ENCODE measurements at places on chromosomes 1 and 21.

- peak; percentile 69 for DNase-seq
Observed at GRCh38 chr1:13860031-13860430, 160.0 kb downstream of the PRDM2 start.

GRCh38 chr1:76035053-76035452 is 39.5 kb upstream of the ST6GALNAC3 start:
- DNase-seq, result peak; percentile 37

DNA sequence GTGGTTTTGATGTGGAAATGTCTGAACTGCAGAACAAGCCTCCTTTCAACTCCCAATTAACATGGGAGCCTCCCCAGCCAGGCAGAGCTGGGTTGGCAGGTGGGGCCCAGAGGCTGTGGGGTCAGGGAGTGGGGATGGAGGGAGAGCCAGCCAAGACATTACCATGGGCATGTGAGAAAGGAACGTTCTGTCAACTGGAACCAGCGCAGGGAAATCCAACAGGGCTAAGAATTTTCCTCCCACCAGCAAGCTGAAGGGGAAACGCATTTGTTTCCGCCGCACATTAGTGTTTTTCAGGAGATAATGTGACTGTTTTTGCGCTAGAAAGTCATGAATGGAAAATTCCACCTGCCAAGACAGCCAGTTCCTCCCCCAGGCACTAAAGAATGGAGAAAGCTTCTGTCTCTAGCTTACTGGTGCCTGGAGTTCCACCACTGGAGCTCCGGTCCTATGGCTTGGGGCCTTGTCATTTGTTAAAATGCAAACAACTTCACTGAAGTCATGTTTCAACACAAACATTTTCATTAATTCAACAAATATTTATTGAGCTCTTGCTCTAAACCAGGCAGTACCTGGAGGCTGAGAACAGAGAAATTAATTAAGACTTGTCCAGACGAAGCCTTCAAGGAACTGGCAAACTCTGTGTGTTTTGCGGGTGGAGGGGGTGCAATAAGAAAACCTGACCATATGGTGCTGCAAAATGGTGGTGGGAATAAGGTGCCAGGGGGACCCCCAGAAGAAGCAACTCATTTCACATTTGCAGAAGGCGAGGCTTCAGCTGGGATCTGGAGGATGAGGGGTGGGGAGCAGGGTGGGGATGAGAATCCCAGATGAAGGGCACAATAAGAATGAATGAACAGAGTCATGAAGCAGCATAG is 305.1 kb downstream of the MATN1 start:
- peak; percentile 45 for DNase-seq

- DNase-seq, result no peak
Observed at GRCh38 chr1:5707566-5708345, 284.5 kb downstream of the NPHP4 start.

DNA sequence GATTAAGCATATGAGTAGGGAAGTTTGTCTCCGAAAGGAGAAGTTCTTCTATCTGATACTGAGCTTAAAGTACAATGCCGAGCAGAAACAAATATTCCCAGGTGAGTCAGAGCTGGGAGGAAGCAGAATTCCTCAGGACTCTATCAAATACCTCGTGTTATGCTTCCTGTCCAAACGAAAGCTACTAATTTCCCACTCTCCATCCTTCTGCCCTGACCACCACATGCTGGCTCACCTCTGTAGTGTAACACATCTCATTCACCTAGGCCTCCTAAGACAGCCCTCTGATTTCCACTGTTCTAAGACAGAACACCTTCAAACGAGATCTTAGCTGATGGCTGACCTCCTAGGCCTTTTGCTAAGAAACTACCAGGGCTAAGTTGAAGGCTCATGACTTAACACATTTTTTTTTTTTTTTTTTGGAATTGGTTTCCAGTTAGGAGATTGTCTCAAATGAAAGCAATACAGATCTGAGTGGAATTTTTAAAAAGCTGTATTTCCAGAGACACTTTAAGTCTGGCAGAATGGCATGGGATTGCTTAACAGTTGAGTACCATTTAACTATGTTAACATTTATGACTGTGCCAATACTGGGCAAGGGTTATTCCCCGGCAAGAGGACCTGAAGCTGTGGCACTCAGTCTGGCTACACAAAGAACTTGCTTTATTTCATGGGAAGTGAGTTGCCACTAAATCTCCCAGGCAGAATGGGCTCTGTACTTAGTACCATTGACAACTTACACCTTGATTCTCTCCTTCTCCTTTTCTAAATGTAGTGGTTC is 583.4 kb downstream of the DPYD start:
- no peak for DNase-seq

DNA sequence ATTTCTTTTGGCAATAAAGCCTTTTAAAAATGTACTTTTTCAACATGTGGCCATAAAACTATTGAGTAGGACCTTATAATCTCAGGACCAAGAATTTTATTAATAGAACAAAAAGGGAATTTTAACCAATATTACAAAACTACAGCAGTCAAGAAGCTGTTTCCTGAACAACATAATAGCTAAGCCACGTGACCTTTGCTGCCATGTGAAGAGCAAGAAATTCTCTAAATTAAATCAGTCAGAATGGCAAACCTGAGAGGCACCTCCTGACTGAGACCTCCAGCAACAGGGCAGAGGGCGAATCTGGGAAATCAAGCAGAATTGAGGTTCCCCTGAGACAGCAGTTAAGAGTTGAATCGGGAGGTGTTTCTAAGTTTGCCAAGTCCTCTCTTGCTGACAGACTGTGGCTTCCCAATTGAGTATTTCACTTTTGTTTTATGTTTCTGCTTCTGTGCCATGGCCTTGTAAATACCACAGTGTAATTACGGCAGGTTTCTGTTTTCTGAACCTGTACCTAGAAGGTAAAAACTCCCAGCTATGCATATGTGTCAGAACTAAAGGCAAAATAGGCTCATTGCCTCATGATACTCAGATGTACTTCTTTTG is 358.4 kb downstream of the NTNG1 start:
- no peak for DNase-seq

- peak; percentile 5 for DNase-seq
Observed at GRCh38 chr1:186618401-186619170, 61.6 kb downstream of the PTGS2 start.

DNA sequence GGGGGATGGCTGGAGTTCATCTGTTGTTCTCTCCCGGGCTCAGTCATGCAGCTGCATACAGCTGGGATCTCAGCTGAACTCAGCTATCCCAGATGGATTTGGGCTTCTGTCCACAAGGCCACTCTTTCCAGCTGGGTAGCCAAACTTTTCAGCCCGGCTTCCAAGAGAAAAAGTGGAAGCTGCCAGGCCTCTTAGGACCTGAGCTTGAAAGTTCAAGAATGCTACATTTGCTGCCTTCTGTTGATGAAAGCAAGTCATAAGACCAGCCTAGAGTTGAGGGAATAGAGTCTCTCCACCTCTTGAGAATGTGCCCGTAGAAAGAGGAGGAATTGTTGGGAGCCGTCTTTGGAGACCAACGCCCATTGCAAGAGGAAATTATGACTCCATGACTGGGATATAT is 95.3 kb downstream of the C1orf21 start:
- no peak for DNase-seq

DNA sequence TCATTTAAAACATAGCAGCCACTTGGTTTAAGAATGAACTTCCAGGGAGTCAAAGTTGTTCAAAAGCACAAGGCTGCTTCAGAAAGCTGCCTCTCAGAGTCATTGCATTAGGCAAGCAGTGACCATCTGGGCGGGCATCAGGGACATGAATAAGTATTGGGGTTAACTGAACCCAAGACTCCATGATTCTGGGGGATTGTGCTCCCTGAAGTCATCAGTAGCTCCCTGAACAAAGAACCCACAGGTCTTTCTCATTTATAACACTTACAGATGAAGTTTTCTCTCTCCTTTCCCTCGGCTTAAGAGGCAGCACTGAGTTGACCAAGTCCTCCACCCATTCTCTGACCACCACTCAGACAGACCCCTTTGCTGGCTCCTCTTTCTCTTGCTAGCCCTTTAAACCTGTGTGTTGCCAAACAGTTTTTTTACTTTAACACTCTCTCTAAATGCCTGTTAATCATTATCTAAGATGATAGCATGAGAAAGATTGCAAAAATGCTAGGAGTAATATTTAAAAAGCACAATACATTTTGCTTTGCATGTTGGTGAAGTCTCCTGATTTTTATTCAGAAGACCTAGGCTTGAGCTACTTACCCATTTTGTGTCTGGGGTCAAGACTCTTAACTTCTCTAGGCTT is 77.0 kb upstream of the ARHGAP29 start:
- no peak for DNase-seq

DNA sequence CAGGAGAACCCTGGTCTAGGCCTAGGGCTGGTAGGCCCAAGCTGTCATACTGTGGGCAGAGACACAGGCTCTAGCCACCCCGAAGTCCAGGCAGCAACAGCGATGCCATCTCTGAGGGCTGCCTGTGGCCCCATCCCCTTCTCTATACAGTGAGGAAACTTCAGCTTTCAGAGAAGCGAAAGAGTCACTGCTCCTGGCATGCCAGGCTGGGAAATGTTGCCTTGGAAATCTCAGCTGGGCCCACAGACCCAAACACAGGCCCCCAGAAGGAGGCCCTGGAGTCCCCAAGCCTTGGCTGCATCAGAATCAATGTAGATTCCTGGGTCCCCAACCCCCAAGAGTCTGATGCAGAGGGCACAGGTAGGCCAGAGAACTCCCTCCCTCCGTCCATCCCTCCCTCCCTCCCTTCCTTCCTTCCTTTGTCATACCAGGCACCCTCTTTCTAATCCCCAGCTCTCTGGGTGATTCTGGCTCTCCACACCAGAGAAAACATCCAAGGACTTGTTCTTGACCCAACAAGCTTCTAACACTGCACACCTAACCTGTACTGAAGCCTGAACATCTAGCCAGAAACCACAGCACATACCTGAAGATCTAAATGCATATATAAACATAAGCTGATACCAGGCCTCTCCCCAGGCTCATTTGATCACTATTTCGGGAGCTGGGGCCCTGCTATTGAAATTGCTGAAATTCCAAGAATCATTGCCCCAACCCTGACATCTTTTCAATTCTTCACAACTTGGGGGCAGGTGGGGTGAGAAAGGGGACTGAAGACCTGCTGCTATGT is 143.2 kb upstream of the EDN2 start:
- DNase-seq, result no peak
